Iris pigment epithelial cell (primary cell): ENCODE measurements at places on chromosomes 13 and 19.

GRCh38 chr19:18897094-18898029 lies 1.4 kb upstream of the CERS1 start:
- DNase-seq = no peak

DNA sequence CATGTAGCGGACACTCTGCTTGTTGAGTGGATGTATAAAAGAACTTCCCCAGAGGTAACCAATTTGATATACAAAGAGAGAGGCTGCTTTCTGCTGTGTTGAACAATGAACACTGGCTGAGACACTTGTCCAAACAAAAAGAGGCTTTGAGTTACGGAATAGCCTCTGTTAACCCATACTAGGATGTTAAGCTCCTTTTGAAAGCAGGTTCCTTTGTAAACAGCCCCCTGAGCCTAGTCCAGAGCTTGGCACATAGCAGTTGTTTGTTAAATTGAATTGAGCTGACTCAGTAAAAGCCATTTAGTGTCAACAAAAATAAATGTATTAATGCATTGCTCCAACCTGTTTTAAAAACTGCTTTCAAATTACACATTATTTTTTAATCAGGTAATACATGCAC lies 200.1 kb downstream of the MZT1 start:
- DNase-seq = no peak

DNA sequence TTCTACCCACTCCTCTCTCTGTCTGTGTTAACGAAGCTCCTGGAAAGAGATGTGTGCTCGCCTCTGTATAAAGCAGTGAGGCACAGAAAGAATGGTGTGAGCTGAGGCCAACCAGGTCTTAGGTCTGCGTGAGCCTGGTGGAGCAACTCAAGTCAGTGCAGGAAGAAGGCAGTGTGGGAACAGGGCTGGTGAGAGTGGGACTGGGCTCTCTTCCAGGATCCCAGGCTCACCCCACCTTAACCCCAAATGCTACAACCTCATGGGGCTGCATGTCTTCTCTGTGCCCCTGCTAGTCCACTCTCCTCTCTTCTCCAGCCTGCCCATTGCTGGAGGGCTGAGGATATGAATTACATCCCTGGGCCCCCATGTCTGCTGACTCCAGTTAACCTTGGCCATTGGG lies 127.4 kb downstream of the DCT start:
- no peak for DNase-seq

- peak; percentile 12 for DNase-seq
Observed at GRCh38 chr19:22052644-22053013, 345 bp downstream of the ZNF257 start.

DNA sequence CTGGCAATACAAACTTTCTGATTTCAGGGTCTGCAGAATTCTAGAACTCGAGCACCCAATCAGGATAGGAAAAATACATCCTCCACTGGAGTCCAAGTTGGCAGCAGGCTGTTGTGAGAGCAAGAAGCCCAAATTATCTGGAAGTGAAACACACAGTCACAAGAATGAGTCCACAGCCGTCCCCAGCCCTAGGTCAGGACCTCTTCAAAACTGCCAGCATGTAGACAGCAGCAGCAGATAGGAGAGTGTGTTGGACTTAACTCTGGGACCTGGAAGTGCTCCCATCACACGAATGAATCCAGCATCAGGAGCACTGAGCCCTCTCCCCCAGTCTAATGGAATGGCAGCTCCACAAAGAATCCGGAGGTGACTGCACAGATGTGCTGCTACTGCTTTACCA lies 420.7 kb downstream of the OXGR1 start:
- no peak for DNase-seq

DNA sequence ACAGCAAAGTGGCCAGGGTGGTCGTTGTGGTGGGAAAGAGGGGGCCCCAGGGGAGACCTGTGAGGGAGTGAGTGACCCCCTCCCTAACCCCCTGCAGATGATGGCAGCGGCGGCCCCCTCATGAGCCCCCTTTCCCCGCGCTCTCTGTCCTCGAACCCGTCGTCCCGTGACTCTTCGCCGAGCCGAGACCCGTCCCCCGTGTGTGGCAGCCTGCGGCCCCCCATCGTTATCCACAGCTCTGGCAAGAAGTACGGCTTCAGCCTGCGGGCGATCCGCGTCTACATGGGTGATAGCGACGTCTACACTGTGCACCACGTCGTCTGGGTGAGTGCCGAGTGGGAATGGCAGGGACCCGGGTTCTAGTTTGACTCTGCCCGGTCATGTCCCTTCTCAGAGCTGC lies 8.1 kb upstream of the PIK3R2 start:
- no peak for DNase-seq

DNA sequence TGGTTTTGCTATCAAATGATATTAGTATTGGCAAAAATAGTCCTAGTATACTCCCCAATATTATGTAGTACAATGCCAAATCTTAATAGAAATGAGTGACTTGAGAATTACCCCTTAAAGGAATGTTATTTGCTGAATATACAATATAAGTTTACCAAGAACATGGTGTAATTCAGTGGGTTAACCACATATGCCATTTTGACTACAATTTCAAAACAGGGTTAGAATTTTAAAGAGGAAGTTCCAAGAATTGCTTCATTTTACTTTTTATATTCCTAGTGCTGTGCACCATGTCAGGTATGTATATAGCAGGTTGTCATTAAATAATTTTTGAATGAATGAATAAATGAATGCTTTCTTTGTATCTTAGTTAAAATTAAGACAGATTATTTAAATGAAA lies 66.3 kb downstream of the LMO7 start:
- no peak for DNase-seq

GRCh38 chr13:107600971-107601370 lies 614.4 kb downstream of the LIG4 start:
- DNase-seq = peak; percentile 46

DNA sequence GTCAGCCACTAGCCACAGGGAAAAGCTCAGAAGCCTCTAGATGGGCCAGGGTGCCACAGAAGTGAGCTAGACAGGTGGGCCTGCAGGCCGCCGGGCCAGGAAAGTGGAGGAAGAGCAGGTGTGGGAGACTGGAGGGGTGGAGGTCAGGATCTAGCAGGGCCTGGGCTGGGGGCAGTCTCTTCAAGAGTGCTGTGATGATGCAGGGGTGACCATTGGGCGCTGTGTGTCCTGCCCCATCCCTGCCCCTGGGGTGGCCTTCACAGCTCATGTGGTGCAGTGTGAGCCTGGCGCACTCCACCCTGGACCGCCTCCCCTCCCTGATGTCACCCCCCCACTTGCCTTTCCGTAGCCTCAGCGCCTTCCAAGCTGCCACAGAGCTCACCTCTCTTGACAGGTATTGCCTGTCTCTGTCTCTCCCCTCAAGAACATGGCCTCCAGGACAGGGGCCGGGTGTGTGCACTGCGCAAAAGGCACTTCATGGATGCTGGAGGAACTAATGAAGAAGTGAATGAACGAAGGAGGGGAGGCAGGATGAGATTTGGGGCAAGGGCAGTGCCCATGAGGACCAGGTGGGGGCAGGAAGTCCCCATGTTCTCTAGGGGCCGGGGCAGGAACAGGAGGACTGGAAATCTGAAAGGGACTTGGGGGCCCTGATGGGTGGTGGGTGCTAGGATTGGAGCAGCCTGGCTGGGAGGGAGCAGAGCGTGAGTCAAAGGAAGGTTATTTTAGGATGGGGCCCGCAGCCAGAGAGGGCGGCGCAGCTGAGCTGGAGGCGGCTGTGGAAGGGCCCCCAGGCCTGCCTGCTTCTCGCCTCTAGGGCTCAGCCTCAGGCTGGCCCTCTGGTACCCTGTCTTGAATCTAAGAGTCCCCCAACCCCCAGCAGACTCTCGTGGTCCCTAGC lies 6.6 kb downstream of the SSBP4 start:
- peak; percentile 59 for DNase-seq

DNA sequence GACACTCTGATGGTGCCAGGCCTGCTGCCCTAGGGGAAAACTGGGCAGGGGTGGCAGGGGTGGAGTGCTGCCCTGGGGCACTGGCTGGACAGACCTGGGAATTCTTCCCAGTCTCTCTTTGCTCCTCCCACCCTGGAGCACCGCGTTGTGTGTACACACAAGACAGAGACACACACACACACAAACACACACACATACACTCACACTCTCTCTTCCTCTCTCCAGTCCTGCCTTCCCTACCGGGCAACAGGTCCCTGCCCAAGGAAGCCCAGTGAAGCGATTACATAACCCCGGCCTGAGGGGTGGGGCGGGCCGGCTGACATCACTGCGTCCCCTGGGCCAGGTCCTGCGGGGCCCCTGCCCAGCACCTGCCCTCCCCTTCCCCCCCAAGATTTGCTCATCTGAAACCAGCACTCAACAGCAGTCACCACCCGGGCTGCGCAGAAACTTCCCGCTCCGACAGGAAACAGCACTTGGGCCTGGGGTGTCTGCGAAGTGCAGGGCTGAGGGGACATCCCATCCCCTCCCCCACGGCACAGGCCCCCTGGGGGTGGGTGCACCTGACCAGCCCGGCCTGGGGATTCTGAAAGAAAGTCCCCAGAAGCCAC lies 1.2 kb downstream of the MKNK2 start:
- DNase-seq = peak; percentile 74

GRCh38 chr13:49791315-49791710 lies 1.2 kb downstream of the KPNA3 start:
- peak; percentile 43 for DNase-seq

- no peak for DNase-seq
Observed at GRCh38 chr13:76519685-76520084, 366.5 kb downstream of the KCTD12 start.

GRCh38 chr13:94061301-94061700 lies 418.2 kb downstream of the DCT start:
- DNase-seq = peak; percentile 48

DNA sequence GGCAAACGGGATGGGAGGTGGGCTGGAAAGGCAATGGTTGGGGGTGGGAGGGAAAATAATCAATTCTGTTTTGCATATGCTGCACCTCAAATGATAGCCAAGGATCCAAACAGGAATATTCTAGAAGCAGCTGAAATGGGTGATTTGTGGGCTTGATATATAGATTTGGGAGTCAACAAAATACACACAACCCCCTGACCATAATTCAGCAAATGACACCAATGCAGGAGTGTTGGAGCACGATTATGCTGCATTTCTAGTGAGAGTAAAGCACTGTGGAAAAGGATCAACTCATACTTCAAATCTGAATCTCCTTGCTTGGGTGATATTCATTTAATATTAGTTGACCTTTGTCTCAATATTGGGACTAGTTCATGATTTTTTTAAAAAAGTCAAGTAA lies 36.0 kb downstream of the LCP1 start:
- DNase-seq = no peak

- DNase-seq = no peak
Observed at GRCh38 chr13:114029866-114030625, 56.2 kb upstream of the C13orf46 start.

GRCh38 chr13:85717921-85718320 lies 81.3 kb downstream of the SLITRK6 start:
- DNase-seq = no peak

GRCh38 chr13:50355797-50356196 lies 340.6 kb downstream of the KCNRG start:
- no peak for DNase-seq

GRCh38 chr13:39232401-39232980 lies 194.2 kb downstream of the NHLRC3 start:
- no peak for DNase-seq

DNA sequence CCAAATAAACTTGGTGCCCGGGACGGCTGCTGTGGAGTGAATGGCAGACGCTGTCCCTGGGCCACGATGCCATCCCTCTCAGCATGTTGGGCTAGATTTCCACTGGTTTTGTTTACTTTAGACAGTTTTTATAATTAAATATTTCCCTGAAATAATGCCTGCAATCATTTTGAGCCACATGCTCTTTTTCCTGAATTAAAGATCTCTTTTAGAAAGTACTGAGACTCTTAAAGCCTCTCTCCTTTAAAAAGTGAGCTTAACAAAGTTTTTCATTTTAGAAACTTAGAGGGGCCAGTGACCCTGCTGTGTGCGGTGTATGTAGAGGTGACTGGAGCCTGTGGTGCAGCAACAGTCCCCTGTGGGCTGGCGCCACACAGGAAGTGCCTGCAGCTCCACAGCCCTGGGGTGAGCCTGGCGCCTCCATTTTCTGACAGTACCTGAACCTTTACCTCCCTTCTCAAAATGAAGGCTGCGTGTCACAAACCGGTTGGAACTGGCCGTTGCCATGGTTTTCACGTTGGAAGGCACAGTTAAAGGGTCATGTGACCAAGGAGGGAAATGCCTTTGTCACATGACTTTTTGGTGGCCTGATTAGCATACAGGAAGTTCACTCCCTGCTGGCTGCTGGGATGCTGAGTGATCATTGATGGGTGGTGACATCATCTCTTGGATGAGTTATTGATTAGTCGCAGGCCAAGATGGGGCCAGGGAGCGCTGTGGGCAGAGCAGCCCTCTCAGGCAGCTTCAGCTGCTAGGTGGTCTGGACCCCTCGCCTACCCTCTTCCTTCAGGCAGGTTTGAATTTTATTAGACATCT lies 26.3 kb downstream of the TSSK6 start:
- DNase-seq = peak; percentile 94

- no peak for DNase-seq
Observed at GRCh38 chr19:49851456-49852259, 699 bp downstream of the PTOV1 start.

- DNase-seq = no peak
Observed at GRCh38 chr19:14019100-14019499, 8.8 kb upstream of the RLN3 start.

DNA sequence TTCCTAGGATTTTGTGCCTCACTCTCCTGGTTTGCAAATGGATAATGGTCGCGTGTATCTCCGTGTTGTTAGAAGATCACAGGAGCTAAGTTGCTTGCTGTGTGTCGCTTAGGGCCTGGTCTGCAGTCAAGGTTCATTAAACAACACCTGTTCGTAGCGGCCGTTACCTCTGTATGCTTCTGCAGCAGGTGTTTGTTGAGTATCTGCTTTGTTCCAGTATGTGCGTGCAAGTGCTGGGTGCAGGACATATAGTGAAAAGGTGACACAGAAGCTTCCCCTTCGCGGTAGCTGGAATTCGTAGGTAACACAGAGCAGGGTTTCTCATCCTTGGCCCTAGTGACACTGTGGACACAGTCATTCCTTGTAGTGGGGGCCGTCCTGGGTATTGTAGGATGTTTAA lies 5.4 kb downstream of the MED25 start:
- DNase-seq = no peak

- DNase-seq = peak; percentile 36
Observed at GRCh38 chr13:25732111-25732865, 319.5 kb downstream of the SHISA2 start.

GRCh38 chr19:49400029-49400428 lies 12.0 kb downstream of the KASH5 start:
- DNase-seq = peak; percentile 7

- no peak for DNase-seq
Observed at GRCh38 chr19:35023428-35023827, 6.8 kb upstream of the SCN1B start.

- no peak for DNase-seq
Observed at GRCh38 chr19:2758601-2759313, 18.9 kb upstream of the SLC39A3 start.

GRCh38 chr13:58992478-58993042 lies 1171.2 kb downstream of the DIAPH3 start:
- no peak for DNase-seq

DNA sequence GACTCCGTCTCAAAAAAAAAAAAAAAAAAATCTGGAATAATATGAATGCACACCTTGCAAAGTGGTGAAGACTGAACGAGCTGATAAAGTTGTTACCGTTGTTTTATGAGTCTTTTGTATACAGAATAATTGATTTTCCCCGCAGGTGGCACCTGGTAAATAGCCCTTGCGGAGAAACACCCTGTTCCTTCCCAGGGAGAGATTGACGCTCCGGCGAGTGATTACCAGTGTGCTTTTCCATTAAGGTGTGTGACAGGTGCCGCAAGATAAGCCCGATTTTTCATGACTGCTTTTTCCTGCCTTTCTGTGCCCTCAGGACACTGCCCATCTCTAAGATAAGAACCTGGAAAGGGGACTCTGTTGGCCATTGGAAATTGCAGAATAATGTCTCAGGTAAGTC lies 943 bp downstream of the ZNF302 start:
- no peak for DNase-seq
